ENCODE measurements at places on chromosomes 16 and 17.

DNA sequence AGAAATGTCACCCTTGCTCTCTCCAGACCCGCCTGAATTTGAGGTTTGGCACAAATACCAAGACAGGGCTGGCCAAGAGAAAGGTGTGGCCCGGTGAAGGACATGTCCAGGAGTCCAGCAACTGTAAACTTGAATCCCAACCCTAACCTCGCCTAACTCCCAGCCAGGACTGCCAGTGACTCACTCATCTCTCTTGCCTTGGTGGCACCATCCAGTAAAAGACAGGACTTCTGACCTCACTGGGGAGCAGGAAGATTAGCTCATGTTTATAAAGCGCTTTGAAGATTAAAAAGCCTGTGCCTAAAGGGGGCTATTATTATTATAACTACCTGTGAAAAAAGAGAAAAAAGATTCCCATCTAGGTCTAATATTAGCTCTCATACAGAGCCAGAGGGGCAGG lies 335.3 kb downstream of the SOX9 start:
- peak; percentile 26 for ATAC-seq

DNA sequence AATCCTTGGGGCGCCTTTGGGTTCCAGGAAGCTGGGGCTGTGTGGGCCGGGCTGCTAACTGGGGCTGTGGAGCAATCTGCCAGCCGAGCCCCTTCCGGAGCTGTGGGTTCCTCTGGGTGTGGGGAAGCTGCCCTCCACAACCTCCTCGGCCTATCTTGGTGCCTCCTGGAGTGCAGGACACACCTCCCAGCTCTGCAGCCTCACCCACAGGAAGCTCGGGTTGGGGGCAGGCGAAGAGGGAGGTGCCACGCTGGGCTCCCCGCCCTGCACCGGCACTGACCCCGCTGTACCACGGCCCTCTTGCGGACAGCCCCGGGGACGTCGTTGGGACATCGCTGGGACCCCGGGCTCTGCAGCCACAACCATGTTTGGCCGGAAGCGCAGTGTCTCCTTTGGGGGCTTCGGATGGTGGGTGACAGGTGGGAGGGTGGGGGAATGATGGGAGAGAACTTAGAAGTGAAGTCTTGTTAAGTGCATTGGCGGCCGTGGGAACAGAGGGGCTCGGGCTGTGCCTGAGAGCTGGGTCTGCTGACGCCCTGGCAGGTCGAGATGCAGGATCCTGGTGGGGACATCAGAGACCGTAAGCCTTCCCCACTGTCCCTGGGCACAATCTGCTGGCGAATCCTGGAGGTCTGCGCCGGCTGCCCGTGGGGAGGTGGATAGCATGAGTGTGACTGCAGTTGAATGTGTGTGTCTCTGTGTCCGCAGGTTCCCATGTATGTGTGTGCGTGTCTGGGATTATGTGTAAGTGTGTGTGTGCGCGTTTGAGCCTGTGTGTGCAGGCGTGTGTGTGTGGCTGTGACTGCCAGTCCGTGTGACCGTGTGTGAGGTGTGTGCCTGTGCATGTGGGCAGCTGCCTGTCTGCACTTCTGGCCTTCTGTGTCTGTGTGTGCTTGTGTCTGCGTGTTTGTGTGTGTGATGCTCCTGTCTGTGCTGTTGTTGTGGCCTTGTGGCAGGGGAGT lies at the start of gene RAP1GAP2:
Gene RAP1GAP2, plus strand, starts transcription at position 275 of the 962 bp plus-strand sequence. Its CDS starts 90 bp downstream, at position 365.
- no peak for ATAC-seq

GRCh38 chr17:58375256-58375655 lies 23.3 kb upstream of the SUPT4H1 start:
- ATAC-seq = no peak

- ATAC-seq = no peak
These were observed 900 bp upstream of the GCGR start for GRCh38 chr17:81802856-81803643.

GRCh38 chr16:991773-992172 lies 10.2 kb downstream of the SOX8 start:
- peak; percentile 60 for ATAC-seq

DNA sequence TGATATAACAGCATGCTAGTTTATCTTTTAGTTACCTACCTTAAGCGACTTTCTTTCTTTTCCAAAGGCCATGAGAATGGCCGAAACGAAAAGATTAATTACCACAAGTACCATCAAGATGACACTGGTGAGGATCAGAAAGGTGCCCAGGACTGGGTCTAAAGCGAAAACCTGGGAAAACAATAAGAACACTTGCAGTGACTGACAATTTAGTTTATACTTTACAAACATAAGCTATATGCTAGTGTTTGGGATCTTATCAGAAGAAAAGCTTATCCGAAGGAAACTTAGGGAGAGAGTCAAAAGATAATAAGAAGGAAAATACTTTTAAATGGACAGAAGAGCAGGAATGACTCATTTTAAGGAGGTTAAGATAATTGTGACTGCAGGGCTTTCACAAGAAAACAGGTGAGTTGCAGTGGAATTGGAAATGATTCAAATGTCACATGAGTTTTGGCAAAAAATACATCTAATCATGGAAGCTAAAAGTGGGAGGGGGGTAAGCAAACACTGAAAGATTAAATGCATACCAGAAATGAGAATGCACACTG lies 34.8 kb downstream of the IST1 start:
- ATAC-seq = no peak

- ATAC-seq = no peak
These were observed 781 bp downstream of the ARHGDIA start for GRCh38 chr17:81870131-81870980.

DNA sequence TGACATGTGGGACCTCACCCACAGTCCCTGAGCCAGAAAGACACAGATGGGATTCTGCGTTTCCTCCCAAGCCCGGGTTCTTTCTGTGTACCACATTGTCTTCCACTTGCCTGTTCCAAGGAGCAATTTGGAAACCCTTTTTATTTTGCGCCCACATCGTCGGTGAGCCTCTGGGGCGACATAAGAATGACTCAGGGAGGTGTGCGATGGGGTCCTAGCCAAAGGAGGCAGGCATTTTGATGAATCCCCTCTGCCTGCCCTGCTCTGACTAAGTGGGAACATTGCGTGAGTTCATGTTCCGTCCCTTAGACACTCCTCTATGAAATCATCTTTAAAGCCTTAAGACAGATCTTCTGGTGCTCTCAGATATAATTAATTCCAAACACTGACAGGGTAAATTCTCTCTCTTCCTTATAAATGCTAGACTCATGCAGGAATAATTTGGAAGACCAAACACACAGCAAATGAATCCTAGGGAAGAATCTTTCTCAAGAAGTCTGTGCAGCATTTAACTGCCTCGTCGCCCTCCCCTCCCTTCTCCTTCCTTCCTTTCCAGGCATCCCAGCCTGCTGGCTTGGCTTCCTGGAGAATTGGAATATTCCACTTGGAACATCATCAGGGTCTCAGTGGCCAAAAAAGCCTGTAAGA lies 52.7 kb upstream of the FOXF1 start:
- no peak for ATAC-seq

DNA sequence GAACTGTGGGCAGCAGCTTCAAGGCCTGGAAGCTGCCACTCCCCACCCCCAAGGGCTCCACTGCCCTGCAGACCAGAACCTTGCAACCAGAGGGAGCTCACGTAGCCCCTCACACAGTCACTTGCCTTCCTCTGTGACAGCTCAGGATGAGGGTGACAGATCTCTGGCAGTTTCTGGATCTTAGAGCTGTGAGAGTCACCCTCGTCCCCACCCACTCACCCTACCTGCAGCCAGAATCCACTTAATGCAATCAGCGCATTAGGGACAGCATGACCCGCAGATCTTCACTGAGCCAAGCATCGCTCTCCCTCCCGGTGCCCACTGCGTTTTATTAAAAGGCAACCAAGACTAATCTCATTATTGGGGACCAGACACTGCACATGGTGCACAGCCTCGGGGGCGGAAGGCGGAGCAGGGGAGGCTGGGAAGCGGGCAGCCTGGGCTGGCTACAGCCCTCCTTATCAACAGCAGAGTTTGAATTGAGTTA lies 3.5 kb downstream of the CYB561 start:
- ATAC-seq = no peak

GRCh38 chr17:64491994-64492393 lies 4.9 kb downstream of the POLG2 start:
- ATAC-seq = no peak

DNA sequence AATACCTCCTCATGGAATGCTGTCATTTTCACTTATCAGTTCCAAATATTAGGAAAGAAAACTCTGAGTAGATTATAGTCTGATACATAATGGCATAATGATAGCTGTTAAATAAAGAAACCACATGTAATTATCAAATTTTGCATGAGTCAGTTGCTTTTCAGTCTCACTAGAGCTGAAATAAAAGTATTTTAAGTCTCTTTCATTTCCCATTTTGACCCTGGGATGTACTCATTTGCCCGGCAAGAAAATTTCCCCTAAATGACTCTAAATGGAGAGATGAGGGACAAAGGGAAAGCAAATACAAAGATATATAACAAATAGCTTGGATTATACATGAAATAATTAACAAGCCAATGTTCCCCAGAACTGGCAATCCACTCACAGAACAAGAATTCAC lies 47.9 kb upstream of the CPHXL start:
- no peak for ATAC-seq

DNA sequence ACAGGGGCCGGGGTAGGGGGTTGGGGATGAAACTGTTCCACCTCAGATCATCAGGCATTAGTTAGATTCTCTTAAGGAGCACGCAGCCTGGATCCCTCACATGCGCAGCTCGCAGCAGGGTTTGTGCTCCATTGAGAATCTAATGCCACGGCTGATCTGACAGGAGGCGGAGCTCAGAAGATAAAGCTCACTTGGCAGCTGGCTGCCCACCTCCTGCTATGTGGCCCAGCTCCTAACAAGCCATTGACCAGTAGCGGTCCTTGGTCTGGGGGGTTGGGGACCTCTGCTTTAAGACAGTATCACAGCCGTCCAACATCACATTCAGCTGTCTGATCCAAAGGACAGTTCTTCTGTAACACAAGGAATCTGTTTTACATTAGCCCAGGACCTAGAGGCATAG lies 62.5 kb downstream of the SLC39A11 start:
- ATAC-seq = no peak

All from motor neuron (in vitro differentiated cells).